ENCODE measurements at places on chromosomes 7 and 10. TPM values are rescaled to one million over a fixed set of nuclear protein-coding genes. Genes with fewer than 3 reads are reported as not detected.

NXPH1 gene
- not detected for total RNA-seq

DNA sequence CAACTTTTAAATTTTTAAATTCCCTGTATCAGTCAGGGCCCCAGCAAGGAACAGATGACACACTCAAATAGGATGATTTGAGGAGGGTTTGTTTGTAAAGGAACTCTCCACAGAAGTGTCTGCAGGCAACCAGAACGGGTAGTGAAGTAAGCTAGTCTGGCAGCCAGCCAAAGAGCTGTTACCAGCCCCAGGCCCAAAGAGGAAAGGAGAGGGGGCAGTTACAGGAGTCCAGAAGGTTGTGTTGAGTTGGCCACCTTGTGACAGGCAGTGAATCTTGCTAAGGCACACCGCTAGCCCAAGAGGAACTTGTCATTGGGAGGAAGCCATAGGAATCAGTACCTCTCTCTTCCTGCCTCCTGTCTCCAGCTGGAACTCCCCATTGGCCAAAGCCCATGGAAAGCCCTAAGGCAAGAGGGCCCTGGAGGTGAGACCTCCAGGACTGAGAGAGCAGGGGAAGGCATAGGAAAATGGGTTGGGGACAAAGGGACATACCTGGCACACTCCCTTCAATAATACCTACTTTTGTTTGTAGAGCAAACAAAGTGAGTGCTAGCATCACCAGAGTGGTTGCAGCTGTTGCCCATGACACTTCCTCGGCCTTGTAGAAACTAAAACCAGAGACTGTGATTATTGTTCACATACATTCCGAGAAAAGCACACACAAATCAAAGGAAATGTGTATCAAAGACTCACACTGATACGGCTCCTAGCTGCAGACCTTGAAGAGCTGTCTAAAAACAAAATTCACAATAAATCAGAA, 25.4 kb upstream of the GATAD1 start:
- no peak for DNase-seq

DNA sequence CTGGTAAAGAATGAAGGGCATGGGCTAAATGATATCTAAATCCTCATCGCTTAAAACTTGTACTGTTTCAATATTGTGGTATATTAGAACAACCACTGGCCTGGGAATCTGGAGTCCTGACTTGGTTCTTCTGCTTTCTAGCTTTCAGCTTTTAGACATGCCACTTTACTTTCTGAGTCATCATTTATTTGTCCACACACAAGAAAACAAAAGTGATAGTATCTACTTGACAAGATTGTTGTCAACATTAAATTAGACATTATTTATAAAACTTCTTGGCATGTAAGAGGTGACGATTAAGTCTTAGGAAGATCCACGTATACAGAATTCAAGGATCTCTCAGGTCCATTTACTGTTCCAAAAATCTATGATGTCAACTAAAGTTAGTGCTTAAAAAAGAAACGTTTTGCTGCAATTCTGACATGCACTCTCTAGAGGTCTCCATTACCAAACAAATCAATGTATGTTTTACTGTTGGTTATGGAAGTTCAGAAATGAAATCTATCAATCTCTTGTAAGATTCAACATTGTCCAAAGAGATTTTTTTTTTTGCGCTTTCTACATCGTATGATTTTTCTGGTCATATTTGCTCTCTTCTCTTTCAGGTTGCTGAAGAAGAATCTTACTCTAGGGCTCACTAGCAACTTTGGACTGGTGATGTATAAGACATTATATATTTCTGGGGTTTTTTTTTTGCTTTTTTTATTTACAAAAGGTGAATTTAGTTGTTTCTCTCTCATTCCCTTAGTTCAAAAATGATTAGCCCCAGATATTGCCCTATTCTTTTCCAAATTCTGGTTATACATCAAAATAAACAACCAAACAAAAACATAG, 53.6 kb upstream of the DYNC1I1 start:
- DNase-seq, result peak; percentile 37

GRCh38 chr7:146116521-146117222, at the start of gene CNTNAP2:
TSS of gene CNTNAP2 (plus strand) at chr7:146116801. CDS start at chr7:146116877, 76 bp downstream.
- no peak for DNase-seq

DNA sequence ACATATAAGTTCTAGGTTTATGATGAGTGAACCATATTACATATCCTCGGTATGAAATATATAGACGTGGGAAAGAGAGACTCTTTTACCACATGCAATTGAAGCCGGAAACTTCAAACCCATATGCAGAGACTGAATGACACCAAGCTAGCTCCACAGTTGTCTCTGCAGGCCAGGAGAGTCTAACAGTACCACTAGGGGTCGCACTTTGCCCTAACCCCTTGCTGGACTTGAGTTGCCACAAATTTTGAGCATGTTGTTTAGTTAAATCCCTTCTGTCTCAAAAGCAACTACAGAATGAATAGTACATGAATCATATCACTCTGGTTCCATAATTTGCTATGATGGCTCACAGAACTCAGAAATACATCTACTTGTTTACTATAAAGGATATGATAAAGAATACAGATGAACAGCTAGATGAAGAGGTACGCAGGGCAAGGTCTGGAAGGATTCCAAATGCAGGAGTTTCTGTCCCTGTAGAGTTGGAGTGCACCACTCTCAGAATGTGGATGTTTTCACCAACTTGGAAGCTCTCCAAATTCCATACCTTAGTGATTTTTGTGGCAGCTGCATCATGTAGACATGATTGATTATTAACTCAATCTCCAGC, 112.4 kb upstream of the YAE1 start:
- peak; percentile 69 for DNase-seq

- DNase-seq, result no peak
Measured at GRCh38 chr10:82394122-82394521, 519.1 kb downstream of the NRG3 start.

FAM237B gene
- total RNA-seq, result not detected

NCF1 gene
- not detected for total RNA-seq

DNA sequence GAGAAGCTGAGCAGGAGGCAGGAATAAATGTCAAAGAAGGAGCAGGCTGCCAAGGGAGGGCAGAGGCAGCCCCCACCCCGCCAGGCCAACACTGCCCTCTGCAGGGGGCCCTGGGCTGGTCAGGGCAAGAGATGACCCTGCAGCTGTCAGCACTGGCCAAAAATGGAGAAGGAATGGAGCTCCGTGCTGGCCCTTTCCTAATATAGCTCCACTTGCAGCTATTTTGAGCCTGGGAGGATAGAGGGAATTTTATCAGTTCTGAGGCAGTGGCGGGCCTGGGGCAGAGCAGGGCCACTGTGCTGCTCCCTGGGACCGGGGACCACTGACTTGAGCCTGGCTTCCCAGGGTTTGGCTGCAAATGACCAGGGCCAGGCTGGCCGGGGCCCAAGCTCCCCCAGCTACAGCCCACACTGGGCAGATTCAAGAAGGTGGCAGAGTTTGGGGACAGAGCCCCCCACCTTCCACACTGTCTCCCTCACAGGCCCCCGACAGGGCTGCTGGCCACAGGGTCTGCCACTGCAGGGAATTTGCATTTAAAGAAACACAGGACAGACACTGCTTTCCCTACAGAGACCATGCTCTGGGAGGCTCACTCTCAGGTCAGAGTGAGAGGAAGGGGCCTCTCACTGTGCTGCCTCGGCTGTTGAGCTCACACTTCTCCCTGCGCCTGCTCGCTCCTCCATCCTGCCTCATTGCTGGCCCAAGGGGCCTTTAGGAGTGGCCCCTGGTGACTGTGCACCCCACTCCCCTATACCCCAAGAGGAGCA, 16.2 kb downstream of the LDB3 start:
- DNase-seq, result peak; percentile 21

DNA sequence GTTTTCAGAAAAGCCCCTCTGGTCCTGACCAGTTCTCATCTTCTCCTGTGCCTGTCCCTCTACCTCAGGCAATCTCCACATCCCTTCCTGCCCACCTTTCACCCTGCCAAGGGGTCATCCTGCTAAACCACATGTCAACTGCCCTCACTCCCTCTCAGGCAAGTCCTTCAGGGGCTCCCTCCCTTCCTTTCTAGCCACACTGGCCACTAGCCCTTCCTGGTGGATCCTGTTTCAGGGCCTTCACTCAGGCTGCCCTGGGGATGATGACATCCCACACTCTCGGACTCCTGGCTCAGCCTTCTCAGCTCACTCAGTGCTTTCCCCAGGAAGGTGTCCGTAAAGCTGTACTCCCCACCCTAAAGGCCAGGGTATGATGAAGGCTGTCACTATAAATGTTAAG, 13.4 kb downstream of the STEAP1B start:
- DNase-seq, result no peak

DNA sequence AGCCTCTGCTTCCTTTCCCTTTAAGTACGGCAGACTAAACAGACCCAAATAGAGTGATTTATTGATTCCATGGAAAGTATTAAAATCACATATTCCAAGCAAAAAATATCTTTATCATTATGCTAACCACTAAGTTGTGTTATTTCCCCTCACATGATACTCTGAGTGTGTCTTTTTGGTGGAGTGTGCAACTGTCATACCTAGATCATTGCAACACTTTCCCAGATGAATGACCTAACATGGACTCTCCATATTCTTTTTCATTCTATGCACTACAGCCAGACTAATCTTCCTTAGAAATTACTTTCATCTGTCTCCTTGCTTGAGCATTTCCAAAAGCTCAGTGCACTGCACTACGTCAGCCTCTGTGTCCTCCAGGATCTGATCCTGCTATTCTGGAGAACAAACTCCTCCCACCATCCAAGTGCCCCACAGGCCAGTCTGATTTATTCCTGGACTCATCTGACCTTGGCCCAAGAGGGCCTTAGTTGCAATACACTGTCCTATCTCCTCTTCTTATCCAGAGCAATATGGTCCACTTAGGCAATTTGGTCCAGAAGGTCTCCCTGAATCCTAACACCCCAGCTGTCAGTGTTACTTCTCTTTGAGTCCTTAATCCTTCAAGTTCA, 263.3 kb upstream of the KLF6 start:
- peak; percentile 16 for DNase-seq

INHBA gene
- 20.0 TPM for total RNA-seq

DNA sequence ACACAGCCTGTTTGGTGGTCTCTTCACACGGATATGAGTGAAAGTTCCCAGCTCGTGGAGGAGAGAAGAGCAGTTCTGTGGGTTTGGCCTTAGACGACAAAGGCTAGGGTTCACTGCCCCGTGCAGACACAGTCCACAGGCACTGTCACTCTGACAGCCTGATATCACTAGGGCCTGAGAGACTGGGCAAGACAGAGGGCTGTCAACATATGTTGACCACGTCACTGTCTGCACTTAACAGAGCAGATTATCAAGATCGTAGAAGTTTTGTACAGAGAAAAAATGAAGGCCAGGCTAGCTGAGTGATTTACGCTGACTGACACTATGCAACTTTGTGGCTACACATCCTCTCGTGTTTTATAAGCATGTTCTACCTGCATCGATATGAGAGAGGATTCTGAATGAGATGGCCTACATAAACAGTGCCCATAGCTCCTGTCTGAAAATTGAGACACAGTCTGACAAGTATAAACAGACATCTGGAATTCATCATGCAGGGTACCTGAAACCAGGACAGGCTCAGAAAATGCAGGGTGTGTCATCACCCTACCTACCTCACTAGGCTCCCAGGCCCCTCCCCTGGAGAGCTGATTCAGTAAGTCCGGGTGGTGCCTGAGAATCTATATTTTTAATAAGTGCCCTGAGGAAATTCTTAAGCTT, 120.0 kb downstream of the SGMS1 start:
- no peak for DNase-seq

GRCh38 chr7:22842383-22842941, 19.8 kb upstream of the TOMM7 start:
- DNase-seq, result no peak

GRCh38 chr7:155409980-155410379, 47.9 kb upstream of the EN2 start:
- DNase-seq, result no peak

Measured in fibroblast of the aortic adventitia (primary cell).